Right lobe of liver (tissue), 6 donors: ENCODE measurements at places on chromosomes 1 and 21.

DNA sequence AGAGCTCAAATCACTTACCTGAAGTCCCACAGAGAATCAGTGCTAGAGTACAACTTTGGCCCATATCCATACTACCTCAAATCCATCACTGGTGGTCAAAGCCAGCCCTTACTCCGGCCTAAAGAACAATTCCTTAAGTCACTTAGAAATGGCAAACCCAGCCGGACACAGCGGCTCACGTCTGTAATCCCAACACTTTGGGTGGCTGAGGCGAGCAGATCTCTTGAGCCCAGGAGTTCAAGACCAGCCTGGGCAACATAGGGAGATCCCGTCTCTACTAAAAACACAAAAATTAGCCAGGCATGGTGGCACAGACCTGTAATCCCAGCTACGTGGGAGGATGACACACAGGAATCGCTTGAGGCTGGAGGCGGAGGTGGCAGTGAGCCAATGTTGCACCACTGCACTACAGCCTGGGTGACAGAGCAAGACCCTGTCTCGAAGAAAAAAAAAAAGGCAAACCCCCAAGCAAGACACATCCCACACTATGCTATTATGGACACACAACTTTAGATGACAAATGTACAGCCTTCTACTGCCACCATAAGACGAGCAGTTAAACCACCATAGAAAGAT is 24.0 kb downstream of the NPHP4 start:
- DNase-seq: no peak

GRCh38 chr1:98669355-98670296 is 8.1 kb downstream of the SNX7 start:
- no peak for DNase-seq

- no peak for DNase-seq
These were observed 493 bp upstream of the ELOA start for GRCh38 chr1:23742670-23743286.

DNA sequence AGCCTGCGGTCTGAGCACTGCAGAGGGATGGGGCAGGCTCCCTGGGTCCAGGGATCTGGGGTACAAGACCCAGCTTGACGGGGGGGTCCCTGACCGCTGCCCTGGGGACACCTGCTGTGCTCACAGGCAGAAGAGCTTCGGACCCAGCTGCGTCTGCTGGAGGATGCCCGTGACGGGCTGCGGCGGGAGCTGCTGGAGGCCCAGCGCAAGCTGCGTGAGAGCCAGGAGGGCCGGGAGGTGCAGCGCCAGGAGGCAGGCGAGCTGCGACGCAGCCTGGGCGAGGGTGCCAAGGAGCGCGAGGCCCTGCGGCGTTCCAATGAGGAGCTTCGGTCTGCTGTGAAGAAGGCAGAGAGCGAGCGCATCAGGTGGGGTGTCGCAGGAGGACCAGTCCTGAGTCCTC is 25.2 kb downstream of the MFAP2 start:
- DNase-seq: no peak

DNA sequence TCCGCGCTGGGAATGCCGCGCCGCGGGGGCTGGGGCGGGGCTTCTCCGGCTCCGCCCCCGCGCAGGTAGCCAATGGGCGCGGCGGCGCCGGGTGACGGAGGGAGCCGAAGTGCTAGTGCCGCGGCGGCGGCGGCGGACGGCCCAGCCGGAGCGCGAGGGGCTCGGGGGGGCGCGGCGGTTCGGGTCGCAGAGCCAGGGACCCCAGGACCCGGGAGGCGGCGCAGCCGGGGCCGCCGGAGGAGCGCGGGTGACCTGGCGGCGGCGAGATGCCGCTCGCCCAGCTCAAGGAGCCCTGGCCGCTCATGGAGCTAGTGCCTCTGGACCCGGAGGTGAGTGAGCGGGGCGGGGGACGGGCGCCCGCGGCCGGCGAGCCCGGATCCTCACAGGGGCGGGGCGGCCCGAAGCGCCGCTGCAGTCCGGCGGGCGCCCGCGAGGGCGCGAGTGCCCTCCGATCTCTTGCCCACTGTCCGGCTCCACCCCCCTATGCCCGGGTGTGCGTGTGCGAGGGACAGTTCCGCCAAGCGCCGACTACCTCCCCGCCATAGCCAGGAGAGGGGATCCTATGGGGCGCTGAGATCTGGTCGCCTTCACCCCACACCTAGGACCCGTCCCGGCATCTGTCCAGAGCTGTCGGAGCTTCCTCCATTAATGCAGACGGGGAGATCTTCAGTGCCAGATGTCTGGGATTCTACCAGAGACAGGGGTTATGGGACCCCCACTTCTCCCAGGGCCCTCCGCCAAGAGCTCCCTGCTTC is at the start of gene RPS6KA1:
TSS of gene RPS6KA1 (plus strand) at position 107 of the 755 bp plus-strand sequence. CDS start at position 267, 160 bp downstream.
- peak; percentile 77 for DNase-seq

DNA sequence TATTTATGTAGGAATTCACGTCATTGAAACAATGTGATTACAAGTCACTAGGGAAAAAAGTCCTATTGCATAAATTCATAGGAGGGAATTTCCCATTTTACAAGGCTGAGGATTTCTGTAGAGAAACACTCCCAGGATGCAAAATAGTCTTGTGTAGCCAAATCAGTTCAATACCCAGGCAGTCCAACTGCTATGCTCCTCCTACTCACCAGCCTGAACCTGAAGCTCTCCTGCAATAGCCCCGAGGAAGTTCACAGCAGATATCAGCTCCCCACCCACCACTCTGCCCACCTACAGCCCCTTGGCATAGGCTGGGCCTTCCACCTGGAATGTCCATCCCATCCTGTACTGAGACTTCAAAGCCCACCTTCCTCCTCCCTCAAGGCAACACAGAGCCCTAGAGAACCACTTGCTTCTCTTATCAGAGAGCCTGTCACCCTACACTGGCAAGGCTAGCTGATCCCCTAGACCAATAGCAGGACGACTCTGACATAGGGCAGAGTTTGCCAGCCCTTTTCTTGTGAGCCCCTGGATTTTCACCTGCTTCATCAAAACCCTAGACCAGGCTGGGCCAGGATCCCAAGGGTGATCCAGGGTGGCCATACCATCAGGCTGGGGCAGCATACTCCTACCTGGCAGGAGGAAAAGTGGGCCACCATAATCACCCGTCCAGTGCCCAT is 1.5 kb downstream of the LSS start:
- peak; percentile 54 for DNase-seq

DNA sequence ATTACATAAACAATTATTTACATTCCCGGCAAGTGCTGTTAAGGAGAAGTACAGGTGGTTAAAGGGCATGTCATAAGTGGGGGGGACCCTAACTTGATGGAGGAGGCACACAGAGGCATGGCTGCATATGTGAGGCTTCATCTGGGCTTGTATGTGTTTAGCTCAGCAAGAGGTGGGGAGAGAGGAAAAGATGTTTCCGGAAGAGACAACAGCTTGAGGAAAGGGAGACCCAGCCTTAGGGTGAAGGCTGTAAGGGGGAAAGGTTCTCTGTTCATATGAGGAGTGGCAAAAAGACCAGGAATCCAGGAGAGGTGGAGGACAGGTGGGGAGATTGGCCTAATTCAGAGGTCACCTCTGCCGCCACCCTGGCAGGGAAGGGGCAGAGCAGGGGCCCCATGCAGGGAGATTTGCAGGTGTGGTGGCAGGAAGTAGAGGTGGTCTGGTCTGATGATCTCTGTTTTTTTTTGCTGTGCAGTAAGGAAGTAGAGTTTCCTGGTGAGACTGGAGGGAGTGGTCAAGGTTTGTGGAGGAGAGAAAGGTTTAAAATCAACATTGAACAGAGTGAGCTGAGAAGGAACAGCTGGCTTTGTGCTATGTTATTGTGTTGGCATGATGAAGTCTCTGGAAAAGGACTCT is 9.0 kb downstream of the TRAF5 start:
- DNase-seq: no peak

DNA sequence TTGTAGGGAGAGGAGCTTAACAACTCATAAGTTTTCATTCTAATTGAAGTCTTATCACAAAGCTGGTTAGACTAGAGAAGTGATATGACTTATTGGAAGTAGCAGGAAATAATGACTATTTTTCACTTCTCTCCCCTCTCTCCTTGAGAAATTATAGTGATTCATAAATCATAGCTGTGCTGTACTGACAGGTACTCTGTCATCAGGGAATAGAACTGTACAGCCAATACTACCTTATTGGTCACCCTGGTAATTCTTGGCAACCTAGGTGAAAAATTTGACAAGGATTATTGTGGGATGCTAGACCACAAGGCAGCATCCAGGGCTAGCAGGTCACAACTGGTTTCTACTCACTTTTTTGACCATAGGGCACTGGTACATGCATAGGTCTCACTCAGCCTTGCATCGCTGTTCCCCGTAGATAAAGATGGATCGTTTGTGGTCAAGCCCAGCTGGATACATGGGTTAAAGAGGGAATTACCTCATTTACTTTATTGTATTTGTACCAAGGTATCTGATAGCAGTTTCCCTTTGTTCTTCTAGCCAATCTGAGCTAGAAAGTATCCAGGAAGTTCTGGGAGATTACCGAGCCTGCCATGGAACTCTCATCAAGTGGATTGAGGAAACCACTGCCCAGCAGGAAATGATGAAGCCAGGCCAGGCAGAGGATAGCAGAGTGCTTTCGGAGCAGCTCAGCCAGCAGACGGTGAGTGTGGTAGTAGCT is 113.6 kb downstream of the MACF1 start:
- no peak for DNase-seq

- DNase-seq: no peak
These were observed 143.6 kb upstream of the COL6A1 start for GRCh38 chr21:45837936-45838335.

GRCh38 chr1:3553166-3553939 is 58.0 kb downstream of the MEGF6 start:
- no peak for DNase-seq

DNA sequence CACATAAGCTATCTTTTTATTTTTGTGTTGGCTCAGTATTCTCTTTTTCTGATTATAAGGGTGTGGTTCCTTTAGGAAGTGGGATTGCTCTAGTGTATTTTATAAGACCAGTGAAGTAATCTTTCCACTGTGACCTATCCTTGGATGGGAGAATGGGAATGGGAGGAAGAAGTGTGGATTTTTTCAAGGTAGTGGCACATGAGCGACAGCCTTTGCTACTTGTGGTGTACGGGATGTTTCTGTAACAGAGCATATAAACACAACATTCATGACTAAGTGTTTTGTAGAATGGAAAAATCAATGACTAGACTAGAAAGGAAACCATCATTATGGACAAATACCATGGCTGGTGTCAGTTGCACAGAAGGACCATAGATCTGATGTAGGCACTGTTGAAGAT is 209.6 kb downstream of the GIPC2 start:
- no peak for DNase-seq

DNA sequence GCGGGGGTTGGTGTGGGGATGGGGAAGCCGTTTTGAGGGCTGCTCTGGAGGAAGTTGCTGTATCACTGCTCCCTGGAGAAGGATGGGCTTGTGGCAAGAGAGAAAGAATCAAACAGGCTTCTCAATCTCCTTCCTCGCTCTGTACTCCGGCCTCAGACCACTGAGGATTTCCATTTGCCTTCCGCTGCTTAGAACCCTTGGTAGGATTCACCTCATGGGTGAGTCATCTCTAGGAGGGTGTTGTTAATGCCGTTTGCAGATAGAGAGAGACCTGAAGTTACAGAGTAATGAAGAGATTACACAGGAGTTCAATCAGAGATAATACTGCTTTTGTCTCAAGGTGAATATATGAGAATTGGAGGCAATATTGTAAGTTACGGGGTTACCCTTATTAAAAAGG is 15.3 kb downstream of the SLC35F3 start:
- no peak for DNase-seq

DNA sequence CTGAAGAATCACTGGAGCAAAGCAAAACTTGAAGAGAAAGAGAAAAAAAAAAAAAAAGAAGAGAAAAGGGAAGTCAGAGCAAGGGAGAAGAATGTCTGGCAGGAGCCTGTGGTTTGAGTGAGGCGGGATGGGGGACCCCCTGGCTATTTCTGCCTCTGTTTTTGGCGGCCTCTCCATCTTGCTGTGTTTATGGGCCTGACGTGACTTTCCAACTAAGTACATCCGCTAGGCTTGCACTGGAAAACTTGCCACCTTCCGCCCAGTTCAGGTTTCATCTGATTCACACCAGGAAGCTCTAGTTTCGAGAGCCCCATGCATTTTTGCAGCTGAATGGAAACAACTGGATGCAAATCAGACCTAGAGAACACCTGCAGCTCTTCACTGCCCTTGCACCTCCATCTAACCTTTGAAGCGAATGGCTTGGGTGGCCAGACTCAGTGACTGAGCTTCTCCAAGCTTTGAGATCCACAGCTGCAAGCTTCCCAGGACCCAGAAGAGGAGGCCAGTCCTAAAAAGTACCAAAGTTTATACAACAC is 28.0 kb downstream of the TBX15 start:
- no peak for DNase-seq

GRCh38 chr1:8382608-8383505 is 64.9 kb downstream of the SLC45A1 start:
- DNase-seq: no peak

- no peak for DNase-seq
These were observed 3.0 kb upstream of the SMIM11 start for GRCh38 chr21:34372321-34372720.

GRCh38 chr1:57214951-57215575 is 208.8 kb downstream of the DAB1 start:
- DNase-seq: no peak

DNA sequence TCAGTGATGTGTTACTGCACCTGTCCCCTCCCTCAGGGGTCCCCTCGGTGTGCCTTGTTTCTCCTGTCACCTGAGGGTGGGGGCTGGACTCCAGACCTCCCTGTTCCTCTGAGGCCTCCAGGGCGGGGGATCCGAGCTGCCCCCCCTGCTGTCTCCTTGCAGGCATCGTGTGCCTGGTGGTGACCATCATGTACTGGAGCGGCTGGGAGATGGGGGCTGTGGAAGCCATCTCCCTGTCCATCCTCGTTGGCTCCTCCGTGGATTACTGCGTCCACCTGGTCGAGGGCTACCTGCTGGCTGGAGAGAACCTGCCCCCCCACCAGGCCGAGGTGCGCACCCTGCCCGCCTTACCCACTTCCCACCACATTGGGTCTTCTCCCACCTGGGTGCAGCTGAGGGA is 56.4 kb downstream of the DISP3 start:
- DNase-seq: no peak

- DNase-seq: no peak
These were observed 112.4 kb downstream of the PIK3R3 start for GRCh38 chr1:46020010-46020409.

GRCh38 chr1:41447995-41448770 is 36.3 kb downstream of the EDN2 start:
- no peak for DNase-seq
